ENCODE measurements at places on chromosomes 3 and 15.

- peak; percentile 87 for DNase-seq
Observed at GRCh38 chr3:112333002-112333380, at the start of gene CD200. TSS of gene CD200 (plus strand) at chr3:112333156. CDS start at chr3:112333213, 57 bp downstream.

- no peak for DNase-seq
Observed at GRCh38 chr15:27086805-27087204, 115.8 kb downstream of the GABRG3 start.

DNA sequence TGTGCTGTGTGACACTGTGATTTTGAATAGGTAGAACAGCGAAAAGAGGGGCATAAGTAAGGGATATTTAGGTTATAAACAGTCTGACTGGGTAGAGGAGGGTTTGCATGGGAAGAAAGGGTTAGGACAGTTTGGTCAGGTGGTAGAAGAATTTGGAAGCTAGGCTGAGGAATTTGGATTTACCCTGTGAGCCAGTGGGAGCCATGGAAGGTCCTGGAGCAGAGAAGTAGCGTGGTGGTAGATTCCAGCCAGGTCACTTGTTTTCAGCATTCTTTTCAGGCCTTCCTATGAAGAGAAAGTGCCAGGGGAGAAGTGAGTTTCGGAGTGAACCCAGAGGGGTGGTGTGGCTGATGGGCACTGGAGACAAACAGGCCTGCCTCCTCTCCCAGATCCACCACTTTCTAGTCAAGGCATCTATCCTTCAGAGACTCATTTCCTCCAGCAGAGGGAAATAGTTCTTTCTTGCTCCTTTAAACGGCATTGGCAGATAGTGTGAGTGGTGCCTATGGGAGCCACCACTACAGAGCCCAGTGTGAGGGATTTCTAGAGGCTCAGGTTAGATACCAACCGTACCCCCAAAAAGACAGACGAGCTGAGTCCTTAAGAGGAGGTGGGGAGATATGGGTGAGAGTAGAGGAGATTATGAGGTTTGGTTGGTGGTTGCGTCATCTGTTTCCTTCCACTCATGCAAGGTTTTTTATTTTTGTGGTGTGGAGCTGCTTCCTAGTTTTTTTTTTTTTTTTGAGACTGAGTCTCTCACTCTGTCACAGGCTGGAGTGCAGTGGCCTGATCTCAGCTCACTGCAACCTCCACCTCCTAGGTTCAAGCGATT lies 21.2 kb downstream of the PXK start:
- DNase-seq, result no peak

GRCh38 chr3:107116251-107116650 lies 261.0 kb upstream of the CCDC54 start:
- DNase-seq, result no peak

- no peak for DNase-seq
Observed at GRCh38 chr3:156148345-156148945, 28.1 kb downstream of the KCNAB1 start.

DNA sequence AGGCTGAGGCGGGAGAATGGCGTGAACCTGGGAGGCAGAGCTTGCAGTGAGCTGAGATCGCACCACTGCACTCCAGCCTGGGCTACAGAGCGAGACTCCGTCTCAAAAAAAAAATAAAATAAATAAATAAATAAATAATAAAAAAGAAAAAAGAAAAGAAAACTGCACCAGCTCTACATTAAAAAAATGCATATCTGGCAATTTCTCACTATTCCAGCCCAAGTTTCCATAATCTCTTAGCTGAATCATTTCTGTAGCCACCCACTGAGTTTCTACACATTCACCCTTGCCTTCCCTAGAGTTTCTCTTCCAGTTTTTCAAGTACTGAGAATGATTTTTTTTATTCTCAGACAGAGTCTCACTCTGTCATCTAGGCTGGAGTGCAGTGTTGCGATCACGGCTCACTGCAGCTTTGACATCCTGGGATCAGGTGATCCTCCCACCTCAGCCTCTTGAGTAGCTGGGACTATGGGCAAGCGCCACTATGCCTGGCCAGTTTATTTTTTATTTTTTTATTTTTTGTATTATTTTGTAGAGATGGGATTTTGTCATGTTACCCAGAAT lies 24.5 kb upstream of the SLC7A14 start:
- DNase-seq, result no peak

GRCh38 chr3:2362122-2362521 lies 263.5 kb downstream of the CNTN4 start:
- no peak for DNase-seq

- no peak for DNase-seq
Observed at GRCh38 chr3:120741837-120742197, 499 bp downstream of the RABL3 start.

- no peak for DNase-seq
Observed at GRCh38 chr3:58079773-58080172, 71.6 kb downstream of the FLNB start.

DNA sequence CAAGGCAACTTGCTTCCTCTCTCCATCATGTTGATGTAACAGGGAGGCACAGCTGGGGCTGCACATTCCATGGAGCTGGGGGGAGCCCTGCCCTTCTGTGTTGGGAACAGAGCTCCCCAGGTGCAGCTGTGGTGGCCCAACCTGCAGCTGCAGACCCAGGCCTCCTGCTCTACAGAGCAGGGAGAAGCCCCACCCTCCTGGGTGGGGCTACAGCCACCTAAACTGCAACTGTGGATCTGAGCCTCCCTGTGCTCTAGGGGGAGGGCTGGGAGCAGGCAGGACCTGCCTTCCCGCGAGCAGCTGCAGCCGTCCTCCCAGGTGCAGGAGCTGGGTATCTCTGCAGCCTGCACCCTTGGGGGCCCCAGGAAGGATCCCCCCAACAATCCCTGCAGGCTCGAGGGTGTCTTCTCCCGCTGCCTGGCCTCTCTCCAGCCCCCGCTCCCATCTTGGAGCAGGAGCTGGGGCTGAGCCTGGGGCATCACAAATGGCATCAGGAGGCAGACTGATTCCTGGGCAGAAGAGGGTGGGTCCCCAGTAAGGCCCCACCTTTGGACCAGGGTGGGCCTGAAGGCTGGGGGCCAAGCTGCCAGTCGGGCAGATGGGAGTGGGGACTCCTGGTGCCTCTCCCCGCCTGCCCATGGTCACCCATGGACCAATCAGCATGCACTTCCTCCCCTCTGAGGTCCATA lies 7.4 kb downstream of the LRRC58 start:
- DNase-seq, result no peak

DNA sequence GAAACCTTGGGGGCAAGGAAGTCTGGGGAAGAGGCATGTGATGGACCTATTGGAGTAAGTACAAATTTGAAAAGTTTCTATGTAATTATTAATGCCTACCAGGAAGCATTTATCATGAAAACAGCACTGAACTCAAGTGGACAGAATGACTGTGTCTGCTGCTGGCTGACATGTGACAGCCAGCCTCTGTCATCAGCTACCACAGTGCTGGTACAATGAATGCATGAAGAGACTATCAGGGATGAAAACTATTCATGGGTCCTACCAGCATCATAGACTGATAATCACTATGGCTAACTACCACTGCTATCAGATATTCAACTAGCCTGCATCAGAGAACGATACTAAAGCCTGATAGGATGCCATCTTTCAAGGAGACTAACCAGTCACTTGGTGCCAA lies 193.5 kb downstream of the RAP2B start:
- DNase-seq, result no peak

DNA sequence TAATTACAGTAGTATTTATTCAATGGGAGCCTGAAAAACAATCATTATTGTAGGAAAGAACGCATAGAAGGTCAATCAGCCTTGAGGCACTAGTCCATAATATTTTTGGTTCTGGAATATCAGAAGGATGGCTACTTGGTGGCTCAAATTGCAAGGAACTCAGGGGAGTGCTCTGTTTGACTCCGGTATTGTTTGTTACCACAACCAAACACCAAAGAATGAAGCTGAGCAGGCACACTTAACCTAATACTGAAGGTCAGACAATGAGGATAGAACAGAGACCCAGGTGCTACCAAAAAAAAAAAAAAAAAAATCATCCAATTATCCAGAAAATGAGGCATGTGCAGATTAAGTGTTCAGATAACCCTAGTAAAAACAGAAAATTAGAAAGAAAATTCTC lies 11.1 kb upstream of the SATB1 start:
- DNase-seq, result no peak

GRCh38 chr3:73029321-73029796 lies 32.1 kb upstream of the EBLN2 start:
- DNase-seq, result no peak

DNA sequence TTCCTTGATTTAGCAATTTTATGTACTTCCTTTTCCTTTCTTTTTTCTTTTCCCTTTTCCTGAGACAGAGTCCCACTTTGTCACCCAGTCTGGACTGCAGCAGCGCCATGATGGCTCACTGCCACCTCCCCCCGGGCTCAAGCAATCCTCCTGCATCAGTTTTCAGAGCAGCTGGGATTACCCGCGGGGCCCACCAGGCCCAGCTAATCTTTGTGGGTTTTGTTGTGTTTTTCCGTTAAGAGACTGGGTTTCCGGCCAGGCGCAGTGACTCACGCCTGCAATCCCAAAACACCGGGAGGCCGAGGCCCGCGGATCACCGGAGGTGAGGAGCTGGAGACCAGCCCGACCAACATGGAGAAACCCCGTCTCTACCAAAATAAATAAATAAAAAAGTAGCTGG lies 17.7 kb downstream of the GOLGA8S start:
- no peak for DNase-seq

DNA sequence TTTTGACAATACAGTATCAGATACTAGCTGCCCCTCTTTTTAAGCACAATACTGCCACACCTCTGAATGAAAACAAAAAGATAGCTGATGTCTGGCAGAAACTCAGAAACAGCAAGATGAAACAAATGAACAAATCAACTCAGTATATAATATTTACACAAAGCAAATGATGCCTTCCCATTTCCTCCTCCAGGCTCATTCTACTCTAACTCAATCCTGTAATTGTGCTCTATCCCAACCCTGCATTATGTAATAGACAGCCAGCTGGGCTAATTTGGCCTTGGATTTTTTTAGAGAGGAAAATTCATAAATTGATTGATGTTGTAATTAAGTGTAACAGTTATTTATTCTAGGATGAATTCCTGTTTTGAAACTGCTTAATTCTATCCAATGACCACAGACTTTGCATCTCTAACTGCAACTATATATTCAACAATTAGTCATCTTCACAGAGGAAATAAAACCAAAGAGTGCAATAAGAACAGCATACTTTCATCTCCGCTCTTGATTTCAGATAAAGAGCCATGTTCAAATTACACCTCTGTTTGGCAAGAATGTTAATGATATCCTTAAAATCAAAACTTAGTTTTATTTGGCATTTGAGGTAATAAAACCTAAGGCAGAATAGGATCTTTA lies 6.1 kb downstream of the ATG3 start:
- no peak for DNase-seq

DNA sequence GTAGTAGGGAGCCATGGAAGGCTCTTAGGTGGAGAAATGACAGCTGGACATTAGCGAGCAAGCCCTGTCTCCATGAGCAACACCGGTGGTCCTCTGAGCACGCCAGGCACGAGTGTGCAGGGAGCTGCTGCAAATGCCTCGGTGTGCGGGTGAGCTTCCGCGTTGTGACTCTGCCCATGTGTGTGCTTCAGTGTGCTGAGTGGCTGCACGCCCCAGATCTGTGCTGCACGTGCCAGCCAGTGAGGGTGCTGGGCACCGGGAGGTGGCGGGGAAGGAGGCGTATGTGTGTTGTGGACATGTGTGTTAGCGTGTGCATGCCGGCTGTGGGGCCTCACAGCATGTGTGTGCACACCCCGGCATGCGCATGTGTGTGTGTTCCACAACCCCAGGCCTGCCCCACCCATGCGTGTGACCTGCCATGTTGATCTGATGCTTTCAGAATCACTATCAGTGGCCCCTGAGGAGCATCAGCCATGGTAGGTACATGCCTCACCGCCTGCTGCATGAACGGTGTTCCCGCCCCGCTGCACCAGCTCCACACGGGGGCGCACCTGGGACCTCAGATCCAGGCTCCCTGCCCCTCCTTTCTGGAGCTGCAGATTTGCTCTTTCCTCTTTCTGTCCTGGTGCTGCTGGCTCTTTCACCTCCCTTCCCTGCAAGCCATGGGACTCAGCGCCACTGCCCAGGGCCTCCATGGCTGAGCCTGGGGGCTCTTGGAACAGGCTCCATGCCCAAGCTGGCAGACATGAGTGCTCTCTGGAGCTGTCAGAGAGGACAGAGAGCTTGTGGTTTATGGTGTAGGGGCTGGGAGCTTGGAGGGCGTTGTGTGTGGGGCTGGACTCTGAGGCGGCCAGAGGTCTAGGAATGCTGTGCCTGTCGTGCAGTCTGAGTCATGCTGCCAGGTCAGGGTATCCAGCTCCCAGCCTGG lies 169.4 kb downstream of the TBC1D2B start:
- DNase-seq, result no peak

Measured in NCI-H1105 (cell line).